ENCODE measurements at places on chromosomes 1 and 21.

GRCh38 chr1:115678141-115678540 is 36.4 kb downstream of the VANGL1 start:
- no peak for DNase-seq

- DNase-seq: no peak
Measured at GRCh38 chr1:66533804-66534740, at the start of gene SGIP1. SGIP1 (plus strand) TSS chr1:66534153; CDS start chr1:66534359, 206 bp downstream.

DNA sequence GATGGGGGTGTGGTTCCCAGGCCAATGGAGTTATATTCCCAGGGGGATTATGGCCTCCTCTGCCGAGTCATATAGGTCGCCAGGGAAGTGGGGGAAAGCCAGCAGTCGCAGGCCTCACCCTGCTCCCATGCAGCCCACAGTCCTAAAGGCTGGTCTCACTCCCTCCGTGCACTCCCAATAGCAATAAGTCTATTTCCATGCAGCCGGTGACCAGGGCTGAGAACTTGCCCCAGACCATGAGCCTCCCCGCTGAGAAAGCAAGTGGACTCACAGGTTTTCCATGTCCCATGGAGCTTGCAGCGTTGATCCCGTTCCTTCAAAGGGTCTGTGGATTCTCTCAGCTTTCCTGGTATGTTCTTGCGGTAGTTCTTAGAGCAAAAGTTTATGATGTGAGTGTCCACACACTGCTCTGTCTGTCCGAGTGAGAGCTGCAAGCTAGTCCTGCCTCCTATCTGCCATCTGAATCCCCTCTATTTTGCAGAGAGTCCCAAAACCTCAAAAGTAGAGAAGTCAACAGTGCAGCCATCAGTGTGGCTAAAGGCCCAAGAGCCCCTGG is 81.7 kb upstream of the TMPRSS2 start:
- DNase-seq: no peak

DNA sequence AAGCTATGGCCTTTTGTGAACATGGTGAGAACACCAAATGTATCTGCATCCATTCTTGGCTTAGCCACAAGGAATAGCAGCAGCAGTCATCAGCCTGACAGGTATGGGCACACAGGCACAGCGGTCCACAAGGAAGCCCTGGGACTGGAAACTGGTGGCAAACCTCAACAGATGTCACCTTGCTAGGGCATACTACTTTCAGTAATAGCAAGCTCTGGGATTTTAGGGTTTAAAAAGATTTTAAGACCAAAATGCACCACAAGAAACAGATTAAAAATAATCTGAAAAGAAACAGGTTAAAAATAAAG is 9.7 kb upstream of the CADM3 start:
- DNase-seq: no peak

Data from MCF 10A (cell line).